A673 (cell line): ENCODE measurements at places on chromosomes 6 and 20. TPM values are rescaled to one million over a fixed set of nuclear protein-coding genes. Genes with fewer than 3 reads are reported as not detected.

DNA sequence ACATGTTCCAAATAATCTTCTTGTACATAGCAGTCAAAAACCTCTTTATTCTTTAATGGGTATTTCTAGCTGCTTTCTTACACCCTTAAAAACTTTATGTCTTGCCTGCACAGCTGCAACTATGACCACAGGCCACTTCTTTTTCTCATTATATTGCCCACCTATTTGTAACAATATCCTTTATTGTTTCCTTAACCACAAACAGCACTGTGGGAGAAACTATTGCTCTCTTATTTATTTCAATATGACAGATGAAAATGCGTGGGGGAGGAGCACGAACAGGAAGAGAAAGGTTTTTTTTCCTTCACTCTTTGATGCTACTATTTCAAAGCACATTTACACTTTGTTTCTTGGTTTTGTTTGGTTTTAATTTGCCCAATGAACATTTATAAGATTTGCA is 253.5 kb downstream of the GJA1 start:
- DNase-seq: no peak
- no peaks in the 10 kb centered on the region for H3K36me3 ChIP-seq
- H3K27me3 ChIP-seq: no peaks in the 10 kb centered on the region
- no peak overlapping the region for H3K27ac ChIP-seq
- no peak overlapping the region for H3K4me3 ChIP-seq
- no peaks in the 10 kb centered on the region for H3K4me1 ChIP-seq

- H3K4me1 ChIP-seq: no peaks in the 10 kb centered on the region
- no peaks in the 10 kb centered on the region for H3K27me3 ChIP-seq
- no peaks in the 10 kb centered on the region for H3K36me3 ChIP-seq
- H3K4me3 ChIP-seq: no peak overlapping the region
- DNase-seq: no peak
- no peak overlapping the region for H3K27ac ChIP-seq
Observed at GRCh38 chr6:132017942-132018341, 66.8 kb upstream of the CCN2 start.

DNA sequence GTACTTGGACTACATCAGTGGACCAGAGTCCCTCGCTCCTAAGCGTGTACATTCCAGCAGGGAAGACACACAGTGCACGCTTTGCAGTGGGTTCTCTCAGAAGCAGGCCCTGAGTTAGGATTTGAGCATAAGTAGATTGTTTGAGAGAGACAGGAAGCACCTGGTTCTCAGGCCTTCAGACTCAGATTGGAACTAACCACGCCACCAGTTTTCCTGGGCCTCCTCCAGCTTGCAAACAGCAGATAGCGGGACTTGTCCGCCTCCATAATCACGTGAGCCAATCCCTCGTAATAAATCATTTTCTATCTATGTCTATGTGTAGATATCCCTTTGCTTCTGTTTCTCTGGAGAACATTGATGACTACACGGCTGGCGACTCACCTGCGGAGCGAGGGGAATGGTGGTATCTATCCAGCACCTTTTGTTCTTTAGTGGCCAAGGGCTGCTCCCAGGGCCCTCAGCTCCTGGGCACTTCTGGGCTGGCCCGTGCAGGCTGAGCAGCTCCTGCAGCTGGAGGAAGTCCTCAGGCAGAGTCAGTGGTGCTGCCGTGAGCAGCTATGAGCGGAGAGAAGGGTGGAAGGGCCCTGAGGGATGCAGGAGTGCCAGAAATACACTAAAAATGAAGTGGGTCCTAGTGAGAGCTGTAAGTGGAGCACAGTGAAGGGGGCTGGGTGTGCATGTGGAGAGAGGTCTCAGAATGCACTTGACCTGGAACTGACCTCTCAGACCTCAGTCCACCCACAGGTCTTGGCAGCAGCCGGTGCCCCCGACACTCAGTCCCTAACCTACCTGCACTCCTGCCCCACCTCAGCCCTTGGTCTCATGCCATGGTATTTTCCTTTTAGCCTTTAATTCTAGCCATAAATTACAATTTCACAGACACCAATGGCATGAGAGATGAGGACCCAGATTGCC is 76.9 kb downstream of the STK35 start:
- no peaks in the 10 kb centered on the region for H3K27me3 ChIP-seq
- no peak overlapping the region for H3K4me3 ChIP-seq
- H3K36me3 ChIP-seq: no peaks in the 10 kb centered on the region
- no peaks in the 10 kb centered on the region for H3K4me1 ChIP-seq
- DNase-seq: no peak

GRCh38 chr20:10558635-10559187 is 115.1 kb downstream of the JAG1 start:
- no peak overlapping the region for H3K27ac ChIP-seq
- peaks cover 4% of the 10 kb centered on the region for H3K4me1 ChIP-seq
- no peaks in the 10 kb centered on the region for H3K36me3 ChIP-seq
- DNase-seq: no peak
- H3K27me3 ChIP-seq: no peaks in the 10 kb centered on the region

- no peak overlapping the region for H3K4me3 ChIP-seq
- H3K4me1 ChIP-seq: peaks cover 7% of the 10 kb centered on the region
- no peaks in the 10 kb centered on the region for H3K36me3 ChIP-seq
- H3K27ac ChIP-seq: no peak overlapping the region
Observed at GRCh38 chr20:5788385-5788895, 38.2 kb downstream of the SHLD1 start.

DNA sequence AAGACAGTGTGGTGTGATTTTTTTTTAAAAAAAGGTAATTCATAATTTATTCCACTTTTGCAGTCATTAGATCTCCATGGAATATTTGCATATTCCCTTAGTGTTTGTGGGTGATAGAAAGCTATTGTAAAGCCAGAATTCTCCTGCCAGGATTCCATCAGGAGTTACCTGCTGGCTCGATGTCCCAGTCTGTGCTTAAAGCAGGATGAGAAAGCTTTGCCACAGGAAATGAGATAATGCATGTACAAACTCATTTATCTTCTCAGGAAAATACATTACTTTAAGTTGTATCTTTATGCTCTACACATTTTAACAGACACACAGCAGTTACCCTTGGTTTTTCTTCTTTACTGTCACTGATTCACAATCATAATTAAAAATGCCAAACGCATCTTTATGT is 553.0 kb downstream of the CD109 start:
- H3K36me3 ChIP-seq: no peaks in the 10 kb centered on the region
- H3K27ac ChIP-seq: peak overlapping the region; percentile 88
- H3K27me3 ChIP-seq: no peaks in the 10 kb centered on the region
- DNase-seq: peak; percentile 66
- peaks cover 31% of the 10 kb centered on the region for H3K4me1 ChIP-seq

DNA sequence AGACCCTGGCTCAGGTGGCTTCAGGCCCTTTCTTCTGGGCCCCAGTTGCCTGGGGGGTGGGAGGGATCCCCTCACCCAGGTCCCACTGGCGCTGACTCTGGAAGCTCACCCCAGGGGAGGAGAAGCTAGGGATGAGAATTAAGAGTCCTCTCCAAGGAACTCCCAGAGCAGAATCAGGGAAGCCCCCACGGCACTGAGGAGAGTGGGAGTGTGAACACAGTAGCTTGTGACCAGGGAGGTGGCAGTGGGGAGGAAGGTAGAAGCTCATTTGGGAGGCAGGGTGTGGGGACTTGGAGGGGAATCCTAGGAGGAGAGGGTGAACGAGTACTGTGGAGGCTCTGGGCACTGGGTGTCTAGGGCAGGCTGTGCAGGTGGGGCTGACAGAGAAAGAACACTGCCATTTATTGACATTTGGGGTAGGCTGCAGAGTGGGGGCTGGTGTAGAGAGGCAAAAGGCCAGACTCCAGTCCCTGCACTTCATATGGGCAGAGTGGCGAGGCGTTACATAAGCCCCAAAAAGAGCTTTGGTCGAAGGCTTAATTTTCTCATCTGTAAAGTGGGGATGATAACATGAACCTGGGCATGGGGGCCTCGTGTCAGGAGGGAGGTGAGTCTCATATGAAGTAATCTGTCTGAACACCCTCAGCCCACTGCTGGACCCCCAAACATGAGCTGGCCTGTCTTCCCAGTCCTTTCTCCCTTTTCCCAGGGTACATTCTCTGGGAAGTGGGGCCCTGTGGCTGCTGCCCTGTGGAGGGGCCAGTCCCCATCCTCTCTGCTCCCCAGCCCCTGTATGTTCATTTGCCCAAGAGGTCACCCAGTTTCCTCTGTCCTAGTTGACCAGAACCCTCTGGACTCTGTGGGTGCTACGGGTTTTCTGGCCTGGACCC is 80.5 kb downstream of the VEGFA start:
- DNase-seq: no peak
- no peaks in the 10 kb centered on the region for H3K4me1 ChIP-seq
- no peaks in the 10 kb centered on the region for H3K27me3 ChIP-seq
- H3K27ac ChIP-seq: no peak overlapping the region

DNA sequence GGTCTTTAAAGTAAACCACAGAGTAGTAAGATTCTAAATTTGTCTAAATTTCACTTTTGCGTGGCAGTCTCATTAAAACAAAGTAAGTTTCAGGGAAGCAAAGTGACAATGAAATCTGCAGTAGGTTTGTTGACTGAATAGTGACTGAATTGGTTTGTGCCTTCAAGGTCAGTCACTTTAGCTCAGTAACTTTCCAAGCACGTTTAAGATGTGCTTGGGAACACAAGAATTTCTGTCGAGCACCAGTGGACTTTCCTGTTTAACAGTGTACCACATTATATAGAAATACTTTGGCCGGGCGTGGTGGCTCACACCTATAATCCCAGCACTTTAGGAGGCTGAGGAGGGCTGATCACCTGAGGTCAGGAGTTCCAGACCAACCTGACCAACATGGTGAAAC is 1.7 kb upstream of the CD24 start:
- peaks cover 57% of the 10 kb centered on the region for H3K27me3 ChIP-seq
- no peak for DNase-seq
- peaks cover 9% of the 10 kb centered on the region for H3K4me1 ChIP-seq
- H3K36me3 ChIP-seq: no peaks in the 10 kb centered on the region
- H3K4me3 ChIP-seq: no peak overlapping the region

DNA sequence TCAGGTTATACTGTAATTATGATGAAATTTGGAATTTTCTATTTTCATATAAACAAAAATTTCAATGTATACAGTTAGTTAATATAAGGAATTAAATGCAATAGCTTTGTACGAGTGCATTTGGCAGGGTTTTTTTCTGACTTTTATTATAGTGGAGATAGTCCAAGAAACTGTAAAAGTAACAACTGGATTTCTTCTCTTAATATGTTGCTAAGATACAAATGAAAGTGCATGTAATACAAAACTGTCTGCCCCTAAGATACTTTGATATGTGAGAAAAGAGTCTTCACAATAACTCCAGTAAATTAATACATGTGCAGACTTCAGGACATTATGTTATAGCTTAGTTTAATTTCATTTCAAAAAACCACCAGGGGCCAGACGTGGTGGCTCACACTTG is 721.4 kb downstream of the CBLN4 start:
- H3K27me3 ChIP-seq: no peaks in the 10 kb centered on the region
- H3K27ac ChIP-seq: no peak overlapping the region
- H3K4me3 ChIP-seq: no peak overlapping the region

DNA sequence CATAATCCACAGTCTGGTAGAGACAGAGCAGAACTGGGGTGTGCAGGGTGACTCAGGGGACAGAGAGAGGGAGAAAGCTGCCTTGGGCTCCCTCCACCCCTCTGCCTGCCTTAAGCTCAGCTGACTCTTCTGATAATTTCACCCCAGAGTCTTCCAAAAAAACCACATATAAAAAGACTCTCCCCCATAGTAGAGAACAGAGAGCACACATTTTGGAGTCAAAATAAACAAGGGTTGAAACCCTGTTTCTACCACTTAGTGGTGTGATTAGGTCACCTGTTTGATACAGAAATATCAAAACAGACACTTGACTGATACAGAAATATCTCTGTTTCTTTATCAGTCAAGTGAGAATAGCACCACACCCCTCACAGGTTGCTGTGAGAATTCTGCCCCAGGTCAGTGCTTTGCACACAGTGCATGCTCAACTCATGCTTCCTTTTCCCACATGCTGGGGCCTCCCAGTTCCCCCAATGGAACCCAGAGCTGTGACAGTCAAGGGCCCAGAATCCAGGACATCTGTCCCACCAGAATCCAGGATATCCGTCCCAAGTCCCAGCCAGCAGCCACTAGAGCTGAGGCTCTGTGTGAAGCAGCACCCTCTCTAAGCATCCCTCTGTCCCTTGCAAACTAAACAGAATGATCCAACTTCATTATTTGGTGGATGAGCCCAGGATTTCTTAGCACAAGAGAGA is 1.2 kb downstream of the TREML2 start:
- no peaks in the 10 kb centered on the region for H3K36me3 ChIP-seq
- DNase-seq: no peak
- H3K27me3 ChIP-seq: peaks cover 27% of the 10 kb centered on the region
- H3K4me1 ChIP-seq: peaks cover 11% of the 10 kb centered on the region
- H3K4me3 ChIP-seq: no peak overlapping the region

GRCh38 chr6:34852406-34853085 is 35.3 kb downstream of the TAF11 start:
- no peak overlapping the region for H3K4me3 ChIP-seq
- no peak for DNase-seq
- no peaks in the 10 kb centered on the region for H3K27me3 ChIP-seq
- H3K4me1 ChIP-seq: no peaks in the 10 kb centered on the region
- peaks cover 29% of the 10 kb centered on the region for H3K36me3 ChIP-seq

- no peak overlapping the region for H3K27ac ChIP-seq
- no peaks in the 10 kb centered on the region for H3K4me1 ChIP-seq
- DNase-seq: no peak
Observed at GRCh38 chr20:21157006-21157405, 31.1 kb downstream of the KIZ start.

DNA sequence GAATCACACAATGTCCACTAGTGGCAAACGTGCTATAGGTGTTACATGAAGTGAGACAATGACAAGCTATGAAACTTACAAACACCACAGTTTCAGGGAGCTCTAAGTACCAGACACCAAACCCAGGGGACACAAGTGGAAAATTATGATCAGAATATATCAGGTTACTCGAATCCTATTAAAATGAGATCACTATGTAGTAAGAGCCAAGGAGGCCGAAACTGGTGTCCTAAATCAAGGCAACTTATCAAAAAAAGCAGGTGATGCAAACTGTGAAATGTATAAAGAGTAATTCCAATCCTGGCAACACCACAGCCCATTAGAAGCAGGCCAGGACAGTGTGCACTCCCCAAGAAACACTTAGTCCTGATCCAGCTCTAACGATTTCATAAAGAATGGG is 100.3 kb downstream of the ARHGAP18 start:
- no peaks in the 10 kb centered on the region for H3K36me3 ChIP-seq
- no peak for DNase-seq
- H3K4me1 ChIP-seq: peaks cover 53% of the 10 kb centered on the region
- no peaks in the 10 kb centered on the region for H3K27me3 ChIP-seq
- no peak overlapping the region for H3K4me3 ChIP-seq

- no peak overlapping the region for H3K27ac ChIP-seq
- no peak for DNase-seq
- no peak overlapping the region for H3K4me3 ChIP-seq
- H3K36me3 ChIP-seq: no peaks in the 10 kb centered on the region
- no peaks in the 10 kb centered on the region for H3K27me3 ChIP-seq
Observed at GRCh38 chr6:143505111-143505510, 6.4 kb downstream of the FUCA2 start.

MCHR2 gene
- not detected in 2 replicates for total RNA-seq

OR10C1 gene
- not detected in 2 replicates for total RNA-seq

OR2B6 gene
- 0.32 and 0.46 TPM in 2 replicates for total RNA-seq

PPP1R16B gene
- total RNA-seq: 0.13 and 0.17 TPM in 2 replicates

TRAPPC3L gene
- total RNA-seq: not detected in 2 replicates

ADGRF5 gene
- 0.31 and 0.34 TPM in 2 replicates for total RNA-seq

ZNF341 gene
- total RNA-seq: 4.7 and 5.0 TPM in 2 replicates

CD109 gene
- 8.7 and 8.8 TPM in 2 replicates for total RNA-seq

REM1 gene
- total RNA-seq: not detected in 2 replicates

THBD gene
- total RNA-seq: not detected in 2 replicates

EZR gene
- 144 and 146 TPM in 2 replicates for total RNA-seq
